ENCODE measurements at places on chromosomes 7 and 10.

DNA sequence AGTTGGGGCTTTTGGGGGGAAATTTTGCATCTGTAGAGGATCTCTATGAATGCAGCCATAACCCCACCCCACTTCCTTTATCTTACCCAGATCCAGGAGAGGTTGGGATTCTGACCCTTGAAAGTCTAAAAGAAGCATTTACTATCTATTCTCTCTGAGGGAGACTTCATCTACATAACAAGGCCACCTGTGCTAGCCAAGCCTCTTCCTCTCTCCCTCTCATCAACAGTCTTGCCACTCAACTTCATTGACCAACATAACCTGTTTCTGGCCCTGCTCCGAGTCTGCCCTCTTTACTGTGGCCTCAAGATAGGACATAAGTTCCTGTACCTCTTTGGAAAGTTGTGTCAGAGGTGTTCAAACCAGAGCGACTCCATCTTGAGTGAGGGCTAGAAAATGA lies 19.4 kb downstream of the TUBAL3 start:
- DNase-seq: no peak

- no peak for DNase-seq
Observed at GRCh38 chr7:135147899-135148721, at the start of gene TMEM140. Gene TMEM140 (plus strand): TSS chr7:135148072. CDS start chr7:135164442, 16,370 bp downstream.

GRCh38 chr10:87541114-87541513 lies 36.4 kb downstream of the MINPP1 start:
- DNase-seq: no peak

- no peak for DNase-seq
Observed at GRCh38 chr10:34528320-34528719, 286.8 kb downstream of the PARD3 start.

- peak; percentile 21 for DNase-seq
Observed at GRCh38 chr7:40474790-40475680, 340.2 kb downstream of the SUGCT start.

GRCh38 chr10:7696545-7696944 lies 6.6 kb upstream of the ITIH2 start:
- DNase-seq: no peak

GRCh38 chr7:48426331-48426965 lies 255.2 kb downstream of the ABCA13 start:
- no peak for DNase-seq

DNA sequence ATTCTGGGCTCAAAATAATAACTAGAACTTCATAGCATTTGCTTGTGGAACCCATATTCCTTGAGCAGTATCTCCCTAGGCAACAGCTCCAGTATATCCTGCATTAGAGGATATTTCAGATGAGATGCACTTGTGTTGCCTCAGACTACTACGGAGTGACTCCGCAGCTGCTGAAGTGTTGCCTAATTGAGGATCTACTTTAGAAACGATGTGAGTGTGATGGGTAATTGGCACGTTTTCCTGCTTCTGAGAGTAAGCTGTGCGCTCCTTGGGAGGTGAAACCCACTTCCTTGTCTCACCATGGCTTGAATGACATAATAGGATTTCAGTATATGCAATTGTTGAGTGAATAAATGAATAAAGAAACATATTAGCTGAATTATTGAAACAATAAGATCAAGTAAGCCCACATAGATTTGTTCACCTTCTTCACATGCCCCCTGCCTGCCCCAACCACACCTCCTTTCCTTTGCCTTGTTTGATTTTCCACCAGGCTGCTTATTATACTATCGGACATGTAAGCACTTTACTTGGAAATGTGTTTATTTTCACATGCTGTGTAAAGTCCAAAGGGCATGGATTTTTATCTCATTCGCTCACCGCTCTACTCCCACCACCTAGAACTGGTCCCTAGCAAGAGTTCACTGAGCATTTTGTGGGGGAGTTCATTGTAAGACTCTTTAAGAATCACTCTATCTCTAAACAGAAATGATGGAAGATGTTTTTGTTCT lies 303.8 kb downstream of the KCNMA1 start:
- DNase-seq: no peak

GRCh38 chr10:91196268-91197048 lies 24.0 kb upstream of the PCGF5 start:
- no peak for DNase-seq

DNA sequence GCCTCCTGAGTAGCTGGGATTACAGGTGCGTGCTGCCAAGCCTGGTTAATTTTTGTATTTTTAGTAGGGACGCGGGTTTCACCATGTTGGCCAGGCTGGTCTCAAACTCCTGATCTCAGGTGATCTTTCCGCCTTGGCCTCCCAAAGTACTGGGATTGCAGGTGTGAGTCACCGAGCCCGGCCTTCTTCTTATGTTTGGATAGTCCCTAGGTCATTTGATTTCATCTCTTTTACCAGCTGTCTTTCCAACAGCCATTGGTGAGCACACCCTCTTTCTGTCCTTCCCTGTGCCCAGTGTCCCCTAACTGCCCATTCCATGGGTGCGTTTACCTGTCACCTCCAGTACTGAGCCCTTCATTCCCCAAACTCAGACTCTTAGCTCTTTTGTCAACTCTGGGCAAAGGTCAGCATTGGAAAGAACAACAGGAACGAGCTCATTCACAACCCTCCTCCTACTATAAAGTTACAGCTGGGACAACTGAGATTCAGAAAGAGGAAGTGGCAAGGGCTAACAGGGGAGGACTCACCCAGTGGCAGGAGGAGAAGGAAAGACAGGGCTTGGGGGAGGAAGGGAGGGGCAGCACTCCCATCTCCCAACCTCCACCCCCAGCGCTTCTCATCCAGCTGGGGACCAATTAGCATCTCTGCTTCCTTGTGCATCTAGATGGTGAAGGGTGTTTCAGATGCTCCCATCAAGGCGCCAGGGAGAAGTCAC lies 5.6 kb downstream of the SSC4D start:
- no peak for DNase-seq

DNA sequence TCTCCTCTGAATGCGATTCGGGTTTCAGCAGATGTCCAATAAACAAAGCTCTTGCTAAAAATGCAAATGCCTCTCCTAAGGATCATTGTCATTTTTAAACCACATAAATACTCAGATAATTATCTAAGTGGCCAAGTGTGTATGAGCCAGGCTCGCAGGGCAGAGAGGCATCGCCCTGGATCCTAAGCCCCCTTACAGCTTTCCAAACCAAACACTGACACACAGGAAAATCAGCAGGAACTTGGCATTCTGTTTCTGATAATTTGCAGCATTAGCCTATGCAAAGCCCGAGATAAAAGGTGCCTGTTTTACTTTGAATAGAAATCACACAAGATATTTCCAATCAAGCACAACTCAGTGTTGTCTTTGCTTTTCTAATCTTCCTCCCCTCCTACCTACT lies 134.4 kb downstream of the ABCA13 start:
- no peak for DNase-seq

DNA sequence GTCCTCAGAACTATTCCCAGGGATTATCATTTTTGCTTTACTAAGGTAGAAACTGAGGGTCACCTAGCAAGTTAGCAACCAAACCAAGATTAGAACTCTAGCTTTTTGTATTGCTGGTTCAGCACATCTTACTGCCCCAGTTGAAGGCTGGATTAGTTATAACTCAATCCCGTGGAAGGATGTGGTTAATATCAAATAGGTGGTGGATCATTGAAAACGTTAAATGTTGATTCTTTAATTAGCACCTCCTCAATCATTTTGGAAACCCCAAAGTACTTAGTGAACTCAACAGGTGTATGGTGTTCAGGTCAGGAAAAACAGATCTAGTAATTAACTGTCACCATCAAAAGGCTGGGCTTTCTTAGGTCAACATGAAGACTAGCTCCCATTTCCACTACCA lies 152.4 kb downstream of the ARID5B start:
- no peak for DNase-seq

DNA sequence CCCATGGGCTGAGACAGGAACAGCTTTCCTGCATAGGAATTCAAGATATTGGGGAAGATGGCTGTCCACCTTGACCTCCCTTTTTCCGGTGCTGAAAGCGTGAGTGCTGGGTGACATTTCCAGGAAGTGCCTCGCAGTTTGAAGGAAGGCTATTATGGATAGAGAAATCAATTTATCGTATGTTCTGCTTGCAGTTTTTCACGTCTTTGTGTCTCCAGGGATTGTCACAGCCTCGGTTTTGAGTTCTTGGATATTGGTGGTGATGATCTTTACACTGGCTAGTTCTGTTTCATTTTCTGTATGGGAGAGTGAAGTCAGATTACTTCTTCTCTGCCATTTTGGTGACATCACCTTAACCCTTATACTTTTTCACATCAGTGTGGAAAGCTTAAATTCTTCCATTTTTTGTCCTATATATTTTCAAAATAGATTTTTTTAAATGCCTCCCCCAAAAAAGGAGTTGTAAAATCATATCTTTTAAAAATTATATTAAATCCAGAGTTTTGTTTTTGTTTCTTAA lies 102.5 kb upstream of the APBB1IP start:
- peak; percentile 17 for DNase-seq

DNA sequence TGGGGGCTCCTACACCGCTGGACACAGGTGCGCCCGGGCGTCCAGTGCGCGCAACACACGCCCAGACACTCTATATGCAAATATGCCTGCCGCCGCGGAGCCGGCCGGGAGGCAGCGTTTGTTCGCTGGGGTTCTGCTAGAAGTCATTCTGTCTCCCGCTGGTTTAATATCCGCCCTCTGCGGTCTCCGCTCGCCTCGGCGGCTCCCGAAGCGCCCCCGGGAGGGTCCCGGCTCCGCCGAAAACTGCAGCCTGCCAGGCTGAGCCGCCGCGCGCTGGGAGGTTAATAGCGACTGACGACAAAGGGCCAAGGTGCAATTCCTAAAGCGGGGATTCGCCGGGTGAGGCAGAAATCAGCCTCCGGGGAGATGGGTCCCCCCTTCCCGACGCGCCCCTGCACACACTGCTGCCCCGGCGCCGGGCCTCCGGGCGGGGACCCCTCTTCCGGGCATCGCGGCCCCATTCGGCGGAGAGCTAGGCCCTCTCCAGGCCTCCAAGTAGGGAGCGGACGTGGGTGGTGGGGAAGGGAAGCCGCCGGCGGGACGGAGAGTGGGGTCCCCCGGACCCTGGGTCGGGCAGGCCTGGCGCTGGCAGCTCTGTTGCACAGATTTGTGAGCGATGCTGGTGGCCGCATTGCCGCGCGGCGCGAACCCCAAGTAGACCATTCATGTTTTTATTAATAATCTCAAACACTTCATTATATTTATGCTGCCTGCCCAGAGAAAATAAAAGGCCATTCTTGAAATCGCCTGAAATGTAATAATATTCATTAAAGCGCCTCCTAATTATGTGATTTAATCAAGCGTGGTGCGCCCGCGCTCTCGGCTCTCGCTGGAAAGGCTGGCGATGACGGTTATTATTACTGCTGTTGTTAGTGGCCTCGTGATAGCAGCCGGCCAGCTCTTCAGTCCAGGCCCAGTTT lies 9.1 kb downstream of the EN2 start:
- no peak for DNase-seq

GRCh38 chr10:4704034-4704545 lies 121.9 kb upstream of the AKR1E2 start:
- DNase-seq: no peak

GRCh38 chr10:96645191-96645721 lies 58.4 kb upstream of the TM9SF3 start:
- DNase-seq: no peak

GRCh38 chr10:63072951-63073350 lies 60.2 kb upstream of the NRBF2 start:
- DNase-seq: no peak

DNA sequence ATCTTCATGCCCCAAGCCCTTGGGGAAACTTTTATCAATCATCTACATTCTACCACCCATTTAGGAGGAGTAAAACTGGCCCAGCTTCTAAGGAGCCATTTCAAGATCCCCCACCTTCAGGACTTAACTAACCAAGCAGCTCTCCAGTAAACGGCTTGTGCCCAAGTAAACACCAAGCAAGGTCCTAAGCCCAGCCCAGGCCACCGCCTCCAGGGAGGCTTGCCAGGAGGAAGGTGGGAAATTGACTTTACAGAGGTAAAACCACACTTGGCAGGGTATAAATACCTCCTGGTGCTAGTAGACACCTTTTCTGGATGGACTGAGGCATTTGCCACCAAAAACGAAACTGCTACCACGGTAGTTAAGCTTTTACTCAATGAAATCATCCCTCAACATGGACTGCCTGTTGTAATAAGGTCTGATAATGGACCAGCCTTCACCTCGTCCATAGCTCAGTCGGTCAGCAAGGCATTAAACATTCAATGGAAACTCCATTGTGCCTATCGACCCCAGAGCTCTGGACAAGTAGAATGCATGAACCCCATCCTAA lies 5.6 kb downstream of the AKR1B15 start:
- DNase-seq: no peak

DNA sequence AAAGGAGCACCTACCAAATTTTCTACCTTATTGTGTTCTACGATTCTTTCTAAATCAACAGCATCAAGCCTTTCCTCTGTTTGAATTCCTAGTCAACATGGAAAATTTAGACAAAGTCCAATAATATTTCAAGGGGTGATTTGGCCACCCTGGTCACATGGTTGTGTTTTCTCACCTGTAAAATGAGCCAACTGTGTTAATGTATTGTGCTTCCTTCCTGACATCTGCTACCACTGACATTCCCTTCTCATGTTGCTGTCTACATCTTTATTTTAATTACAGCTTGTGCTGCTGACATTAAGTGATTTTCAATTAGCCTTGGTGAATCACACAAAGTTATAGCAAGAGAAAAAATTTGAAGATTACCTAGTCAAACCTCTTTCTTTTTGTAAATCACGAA lies 83.0 kb upstream of the NPSR1 start:
- DNase-seq: no peak

DNA sequence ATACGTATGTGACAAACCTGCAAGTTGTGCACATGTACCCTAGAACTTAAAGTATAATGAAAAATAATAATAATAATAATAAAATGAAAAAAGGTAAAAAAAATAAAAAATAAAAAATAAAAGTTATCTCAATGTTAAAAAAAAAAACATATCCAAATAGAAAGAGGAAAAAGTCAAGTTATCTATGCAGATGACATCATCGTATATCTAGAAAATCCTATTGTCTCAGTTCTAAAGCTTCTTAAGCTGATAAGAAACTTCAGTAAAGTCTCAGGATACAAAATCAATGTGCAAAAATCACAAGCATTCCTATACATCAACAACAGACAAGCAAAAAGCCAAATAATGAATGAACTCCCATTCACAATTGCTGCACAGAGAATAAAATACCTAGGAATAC lies 466.6 kb upstream of the PHF14 start:
- DNase-seq: no peak

DNA sequence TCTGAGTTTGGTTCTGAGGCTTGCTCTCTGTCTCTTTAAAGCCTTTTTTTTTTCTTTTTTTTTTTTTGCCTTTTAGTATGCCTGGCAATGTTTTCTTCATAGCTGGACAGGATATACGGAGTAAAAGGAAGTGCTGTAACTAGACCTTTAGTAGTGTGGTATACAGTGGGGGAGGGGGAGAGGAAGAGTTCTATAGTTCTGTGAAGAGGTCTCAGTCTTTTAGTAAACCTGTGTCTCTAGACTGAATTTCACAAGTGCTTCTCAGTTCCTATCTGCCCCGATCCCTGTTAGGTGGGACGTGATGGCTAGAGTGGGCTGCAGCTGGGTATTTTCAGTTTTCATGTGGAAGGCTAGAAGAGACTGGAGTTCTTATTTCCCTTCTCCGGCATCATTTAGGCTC lies 3.1 kb upstream of the ABCC2 start:
- no peak for DNase-seq

- DNase-seq: no peak
Observed at GRCh38 chr10:35505241-35505873, 99.8 kb upstream of the GJD4 start.

- DNase-seq: no peak
Observed at GRCh38 chr7:8063706-8064297, 95.2 kb downstream of the GLCCI1 start.

GRCh38 chr7:99794585-99795502 lies 10.9 kb upstream of the CYP3A4 start:
- DNase-seq: no peak

GRCh38 chr10:25522946-25523608 lies 348.3 kb downstream of the GPR158 start:
- no peak for DNase-seq
